ENCODE measurements at places on chromosomes 13 and 19.

DNA sequence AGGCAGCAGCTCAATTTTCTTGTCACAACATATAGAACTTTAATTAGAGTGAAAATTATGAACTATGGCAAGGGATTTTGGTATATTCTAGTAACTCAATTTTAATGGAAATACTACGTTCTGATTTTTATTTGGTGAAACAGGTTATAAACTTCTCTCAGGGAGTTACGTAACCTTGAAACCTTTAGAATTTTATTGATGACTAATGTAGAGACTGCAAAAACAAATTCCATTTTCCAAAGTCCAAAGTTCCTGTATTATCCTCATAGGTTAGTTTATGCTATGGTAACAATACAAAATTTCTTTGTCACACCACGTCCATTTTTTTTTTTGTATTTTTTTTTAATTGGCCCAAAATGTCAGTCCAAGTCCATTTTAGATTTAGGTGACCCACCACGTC lies 185.7 kb downstream of the KLF5 start:
- DNase-seq, result no peak

GRCh38 chr13:56907766-56908165 lies 233.0 kb upstream of the PRR20A start:
- DNase-seq, result no peak

- no peak for DNase-seq
Measured at GRCh38 chr13:113792886-113793717, 34.1 kb downstream of the TMEM255B start.

- DNase-seq, result no peak
Measured at GRCh38 chr13:46490129-46490528, 62.8 kb upstream of the LRCH1 start.

DNA sequence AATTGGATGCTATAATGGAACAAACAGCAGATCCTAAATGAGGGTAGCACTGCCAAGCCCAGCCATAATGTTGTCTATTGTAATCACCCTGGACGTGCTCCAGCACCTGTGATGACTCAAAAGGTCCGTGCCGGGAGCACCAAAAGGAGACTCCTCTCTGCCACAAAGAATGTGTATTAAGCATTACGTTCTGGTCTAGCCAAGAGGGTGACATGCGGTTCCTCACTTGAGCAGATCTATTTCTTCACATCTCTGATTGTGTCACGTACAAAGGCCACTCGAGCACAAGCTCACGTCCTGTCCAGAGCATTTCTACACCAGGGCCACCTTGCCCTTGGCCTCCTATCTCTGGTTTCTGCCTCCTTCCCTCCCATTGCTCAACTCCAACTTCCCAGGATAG lies 219.9 kb upstream of the IRS2 start:
- DNase-seq, result no peak

DNA sequence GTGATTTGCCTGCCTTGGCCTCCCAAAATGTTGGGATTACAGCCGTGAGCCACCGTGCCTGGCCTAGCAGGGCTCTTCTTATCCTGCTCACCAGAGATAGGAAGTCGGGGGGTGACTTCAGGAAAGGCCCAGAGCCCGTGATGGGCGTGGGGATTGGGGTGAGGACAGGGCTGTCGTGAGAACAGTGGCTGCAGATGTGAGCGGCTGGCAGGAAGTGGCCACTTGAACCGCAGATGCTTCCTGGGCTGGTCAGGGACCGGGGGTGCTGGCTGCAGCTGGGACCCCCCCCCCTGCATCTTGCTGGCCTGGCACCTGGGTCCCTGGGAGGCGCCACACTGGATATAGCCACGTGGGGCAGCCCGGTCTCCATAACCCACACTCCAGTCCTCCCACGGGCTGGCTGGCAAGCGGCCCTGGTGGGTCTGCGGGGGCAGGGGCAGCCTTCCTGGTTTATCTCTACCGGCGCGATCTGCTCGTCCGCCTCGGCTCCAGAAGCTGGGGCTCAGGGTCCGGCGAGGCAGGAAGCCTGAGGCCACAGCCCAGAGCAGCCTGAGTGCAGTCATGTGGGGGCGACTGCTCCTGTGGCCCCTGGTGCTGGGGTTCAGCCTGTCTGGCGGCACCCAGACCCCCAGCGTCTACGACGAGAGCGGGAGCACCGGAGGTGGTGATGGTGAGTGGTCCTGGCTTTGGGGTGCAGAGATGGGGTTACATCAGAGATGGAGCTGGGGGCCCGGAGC lies at the start of gene F2RL3:
TSS of gene F2RL3 (plus strand) at position 371 of the 737 bp plus-strand sequence. CDS start at position 562, 191 bp downstream.
- no peak for DNase-seq

GRCh38 chr19:58439576-58440554 lies at the start of gene ZNF132:
Gene ZNF132, minus strand, starts transcription at chr19:58440153. Its CDS starts 332 bp downstream, at chr19:58439821.
- peak; percentile 96 for DNase-seq

DNA sequence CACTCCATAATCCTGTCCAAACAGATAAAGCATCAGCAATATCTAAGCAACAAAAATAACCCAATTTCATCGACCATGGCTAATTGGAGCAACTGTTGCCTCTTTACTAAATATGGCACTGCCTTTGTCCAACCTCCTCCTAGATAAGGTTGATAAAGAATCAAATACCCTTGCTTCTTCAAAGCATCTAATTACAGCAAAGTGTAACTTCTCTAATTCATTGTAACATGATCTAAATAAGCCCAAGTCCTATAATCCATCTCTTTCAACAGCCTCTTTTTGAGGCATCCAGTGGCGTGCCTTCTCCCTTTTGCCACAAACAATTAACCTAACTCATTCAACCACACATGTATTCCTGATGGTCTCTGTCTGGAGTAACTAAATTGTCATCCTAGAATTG lies 81.7 kb upstream of the KLHL1 start:
- no peak for DNase-seq

DNA sequence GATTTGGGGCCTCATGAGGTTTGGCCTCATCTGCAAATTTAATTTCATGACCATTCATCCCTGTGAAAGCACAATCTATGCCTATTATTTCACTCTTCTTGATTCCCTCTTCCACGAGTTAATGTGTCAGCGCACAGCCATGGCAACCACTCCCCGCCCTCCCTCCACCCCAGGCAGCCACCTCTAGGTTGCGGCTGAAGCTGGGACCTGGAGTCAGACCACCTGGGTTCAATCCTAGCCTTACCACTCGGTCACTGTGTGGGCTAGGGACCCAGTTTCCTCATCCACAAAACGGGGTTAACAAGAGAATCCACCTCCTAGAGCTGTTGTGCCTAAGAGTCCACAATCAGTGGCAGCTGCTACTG lies 9.8 kb downstream of the CHST8 start:
- DNase-seq, result no peak

- DNase-seq, result no peak
Measured at GRCh38 chr13:30972888-30973377, 40.5 kb downstream of the TEX26 start.

DNA sequence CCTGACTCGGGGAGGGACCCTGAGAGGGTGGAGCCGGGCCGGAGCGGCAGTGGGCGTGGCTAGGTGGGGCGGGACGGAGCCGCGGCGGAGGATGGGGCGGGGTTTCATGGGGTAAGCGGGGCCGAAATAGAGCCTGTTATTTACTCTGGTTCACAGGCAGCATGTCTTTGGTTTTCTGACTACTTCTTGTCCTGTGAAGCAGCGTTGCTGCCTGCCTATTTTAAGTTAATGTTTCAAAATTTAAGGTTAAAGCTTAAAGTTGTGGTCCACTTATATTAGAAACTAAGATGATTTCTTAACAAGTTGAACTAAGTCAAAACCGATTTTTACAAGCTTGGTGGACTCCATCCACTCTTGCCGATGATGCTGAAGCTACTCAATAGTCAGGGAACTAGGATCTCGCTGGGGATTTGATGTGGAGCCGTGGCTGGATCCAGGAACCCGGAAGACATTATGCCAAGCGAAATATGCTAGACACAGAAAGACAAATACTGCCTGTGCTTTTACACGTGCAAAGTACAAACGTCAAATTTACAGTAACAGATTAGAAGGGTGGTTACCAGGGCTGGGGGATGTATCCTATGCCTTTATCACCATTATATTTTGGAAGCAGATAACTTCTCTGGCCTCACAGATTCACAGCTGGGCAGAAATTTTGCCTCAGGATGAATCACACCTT lies 433 bp upstream of the ZNF616 start:
- peak; percentile 96 for DNase-seq

DNA sequence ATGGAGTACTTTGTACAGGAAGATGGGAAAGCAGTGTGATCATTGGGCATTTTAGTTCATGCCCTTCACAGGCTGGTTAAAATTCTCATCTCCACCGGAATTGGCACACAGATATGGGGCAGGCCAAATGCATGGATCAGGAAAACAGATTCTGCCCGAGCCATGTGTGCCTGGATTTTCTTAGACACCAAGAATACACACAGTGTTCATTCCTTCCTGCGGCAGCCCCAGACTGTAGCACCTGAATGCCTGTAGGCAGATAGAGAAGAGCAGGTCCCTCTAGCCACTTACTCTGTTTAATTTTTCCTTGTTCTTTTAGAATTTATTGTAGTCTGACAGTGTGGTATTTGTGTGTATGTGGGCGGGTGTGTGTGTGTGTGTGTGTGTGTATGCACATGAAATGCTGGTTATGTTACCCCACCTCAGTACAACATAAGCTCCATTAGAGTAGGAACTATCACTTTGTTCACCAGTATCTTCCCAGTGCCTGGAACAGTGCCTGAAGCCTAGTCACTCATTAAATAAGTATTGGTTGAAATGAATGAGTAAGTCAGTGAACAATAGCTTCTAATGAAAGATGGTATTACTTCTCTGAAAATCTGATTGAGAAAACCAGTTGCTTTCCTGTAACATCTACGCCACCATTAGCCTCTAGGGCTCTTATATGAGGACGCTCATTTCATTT lies 41.7 kb downstream of the FRY start:
- DNase-seq, result no peak

DNA sequence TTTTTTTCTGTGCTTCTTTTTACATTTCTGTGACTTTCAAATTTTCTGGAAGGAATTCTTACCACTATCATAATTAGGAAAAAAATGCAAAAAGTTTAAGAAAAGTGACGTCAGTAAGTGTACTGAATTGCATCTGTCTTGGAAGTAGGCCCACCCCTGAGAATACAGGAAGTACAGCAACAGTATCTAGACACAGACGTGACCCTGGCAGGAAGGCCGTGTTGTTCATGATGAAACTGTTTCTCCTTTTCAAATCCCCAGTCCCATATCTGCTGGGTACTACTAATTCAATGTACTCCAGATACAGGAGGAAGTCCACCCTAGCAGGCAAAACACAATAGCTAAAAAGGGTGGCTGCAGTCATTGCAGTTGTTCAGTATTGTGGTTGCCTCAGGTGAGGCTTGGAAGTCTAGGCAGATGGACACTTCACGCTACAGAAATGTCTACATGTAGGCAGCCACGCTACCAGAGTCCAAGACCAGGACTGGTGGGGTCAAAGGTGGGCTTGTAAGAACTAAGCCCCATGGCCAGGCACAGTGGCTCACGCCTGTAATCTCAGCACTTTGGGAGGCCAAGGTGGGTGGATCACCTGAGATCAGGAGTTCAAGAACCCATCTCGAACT lies 49.6 kb upstream of the MED4 start:
- DNase-seq, result no peak

DNA sequence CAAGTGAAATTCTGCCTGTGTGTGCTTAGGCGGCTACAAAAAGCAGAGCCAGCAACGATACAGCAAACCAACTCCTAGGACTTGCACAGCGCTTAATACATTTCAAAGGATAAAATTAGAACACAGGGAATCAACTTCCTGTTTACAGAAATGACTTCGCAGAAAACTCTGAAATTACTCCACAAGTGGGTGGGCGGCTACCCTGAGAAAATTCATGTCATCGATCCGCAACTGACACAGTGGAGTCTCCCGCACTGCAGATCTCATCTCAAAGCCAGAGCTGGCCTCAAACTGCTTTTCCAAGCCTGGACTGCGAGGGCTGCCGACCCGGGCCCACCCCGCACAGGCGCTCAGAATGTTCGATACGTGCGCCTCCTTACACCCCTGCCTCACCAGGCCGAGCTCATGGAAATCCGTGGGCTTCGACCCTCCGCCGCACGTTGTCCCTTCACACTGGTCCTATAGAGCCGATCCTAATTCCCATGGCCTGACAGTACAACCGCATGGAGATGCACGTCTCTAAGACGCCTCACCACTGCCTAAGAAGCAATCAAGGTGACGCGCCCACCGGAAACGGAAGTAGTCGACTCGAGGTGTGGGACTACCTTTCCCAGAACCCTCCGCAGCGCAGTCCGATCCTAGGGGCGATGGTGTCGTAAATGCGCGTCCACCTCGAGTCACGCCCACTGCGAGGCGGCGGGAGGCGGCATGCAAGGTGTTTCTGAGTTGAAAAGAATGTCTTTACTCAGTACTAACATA lies at the start of gene ZNF229:
TSS of gene ZNF229 (minus strand) at position 557 of the 759 bp plus-strand sequence. CDS start 5,625 bp downstream, outside the sequence.
- peak; percentile 68 for DNase-seq

GRCh38 chr19:46487802-46488445 lies 7.7 kb downstream of the PNMA8B start:
- peak; percentile 78 for DNase-seq

DNA sequence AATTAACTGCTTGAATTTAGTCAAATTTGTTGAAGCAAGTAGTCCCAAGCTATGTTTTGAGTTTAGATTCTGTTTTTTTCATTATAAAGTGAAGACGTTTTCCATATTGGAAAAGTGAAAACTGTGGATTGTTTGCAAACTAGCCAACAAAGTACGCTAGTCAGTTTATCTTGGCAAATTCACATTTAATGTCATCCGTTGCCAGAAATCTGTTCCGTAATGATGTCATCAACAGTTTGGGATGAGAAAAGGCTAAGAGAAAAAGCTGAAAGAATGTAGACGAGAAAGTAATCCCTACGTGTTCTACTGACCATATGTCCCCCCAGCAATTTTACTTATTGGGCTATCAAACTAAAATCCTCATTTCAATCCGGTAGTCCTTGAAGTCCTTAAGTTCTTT lies 419.6 kb downstream of the GPC6 start:
- no peak for DNase-seq

DNA sequence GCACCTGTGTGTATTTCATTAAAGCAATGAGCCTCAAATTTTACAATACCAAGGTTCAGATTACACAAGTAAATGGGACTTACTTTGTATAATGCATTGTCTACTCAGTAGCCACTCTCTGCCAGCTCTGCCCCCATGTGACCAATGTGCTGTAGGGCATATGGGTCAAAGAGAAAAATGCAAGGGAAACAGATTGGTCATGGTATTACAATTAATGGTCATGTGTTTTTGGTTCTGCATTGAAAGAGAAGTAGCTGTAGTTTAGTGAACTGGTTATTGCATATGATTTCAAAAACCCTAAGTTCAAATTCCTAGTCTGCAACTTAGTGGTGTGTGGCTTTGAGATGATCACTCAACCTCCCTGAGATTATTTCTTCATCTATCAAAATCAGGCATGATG lies 545.4 kb downstream of the SUCLA2 start:
- DNase-seq, result no peak

DNA sequence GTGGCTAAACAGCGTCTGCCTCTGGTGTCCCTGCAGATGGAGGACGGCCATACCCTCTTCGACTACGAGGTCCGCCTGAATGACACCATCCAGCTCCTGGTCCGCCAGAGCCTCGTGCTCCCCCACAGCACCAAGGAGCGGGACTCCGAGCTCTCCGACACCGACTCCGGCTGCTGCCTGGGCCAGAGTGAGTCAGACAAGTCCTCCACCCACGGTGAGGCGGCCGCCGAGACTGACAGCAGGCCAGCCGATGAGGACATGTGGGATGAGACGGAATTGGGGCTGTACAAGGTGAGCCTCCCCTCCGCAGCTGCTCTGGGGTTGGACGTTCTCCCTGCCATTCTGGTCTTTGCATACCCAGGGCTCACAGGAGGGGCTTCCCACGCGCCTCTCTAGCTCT lies 19.9 kb downstream of the UHRF1 start:
- no peak for DNase-seq

All from activated CD4-positive, alpha-beta T cell treated with anti-CD3 and anti-CD28 coated beads, Interleukin-2, amount 50 U/mL, for 24 hours (primary cell).